Daoy (cell line): ENCODE measurements at places on chromosomes 5 and 9.

DNA sequence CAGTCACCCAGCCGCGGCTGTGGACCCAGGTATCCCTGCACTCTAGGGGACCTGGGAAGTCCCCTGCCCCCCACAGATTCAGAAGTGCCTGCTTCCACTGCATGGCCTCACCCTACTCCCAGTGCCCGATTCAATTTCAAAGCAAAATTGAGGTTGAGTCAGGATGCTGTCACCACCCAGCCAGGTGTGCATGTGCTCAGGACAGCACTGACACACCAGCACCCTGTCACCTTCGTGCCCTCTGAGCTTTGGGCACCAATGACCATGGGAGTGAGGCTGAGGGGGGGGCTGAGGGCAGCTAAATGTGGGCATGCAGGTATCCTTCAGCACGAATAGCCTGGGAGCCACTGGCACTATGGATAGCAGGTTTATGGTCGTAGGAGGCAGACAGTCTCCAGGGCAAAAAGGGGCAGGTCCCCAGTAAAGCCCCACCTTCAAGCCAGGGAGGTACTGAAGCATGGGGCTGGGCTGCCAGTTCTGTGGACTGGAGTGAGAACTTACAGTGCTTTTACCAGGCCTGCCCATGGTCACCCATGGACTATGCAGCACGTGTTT lies 1151.6 kb upstream of the CDH6 start:
- DNase-seq, result no peak

DNA sequence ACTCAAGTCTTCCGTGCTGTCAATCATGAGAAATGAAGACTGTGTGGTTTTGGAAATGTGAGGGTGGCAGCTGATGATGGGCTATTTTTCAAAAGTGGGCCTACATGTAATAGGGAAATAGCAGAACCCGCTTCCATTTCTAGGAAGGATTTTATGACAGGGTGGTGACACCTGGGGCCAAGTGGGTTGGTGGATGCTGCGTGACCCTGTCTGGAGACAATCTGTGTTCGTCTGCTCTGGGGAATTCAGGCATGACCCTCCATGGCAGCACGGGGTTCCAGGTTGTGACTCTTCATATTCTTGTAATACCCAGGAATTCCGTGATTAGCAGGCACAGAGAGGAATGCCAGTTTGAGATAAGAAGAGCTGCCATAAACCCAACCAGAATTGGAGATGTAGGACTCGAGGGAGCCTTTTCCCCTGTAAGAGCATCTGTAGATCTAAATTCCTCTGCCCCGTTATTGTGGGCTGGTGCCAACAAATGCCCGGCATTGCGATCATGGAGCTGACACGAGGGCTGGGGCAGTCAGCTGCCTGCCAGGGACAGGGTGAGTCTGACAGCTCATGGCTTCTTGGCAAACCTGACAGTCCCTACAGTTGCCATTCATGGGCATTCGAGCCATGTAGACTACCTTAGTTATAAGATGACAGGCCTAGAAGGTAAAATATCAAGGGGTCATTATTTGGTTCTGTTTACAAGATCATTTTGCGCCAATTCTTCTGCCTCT lies 279.7 kb downstream of the GADD45G start:
- no peak for DNase-seq

- DNase-seq, result peak; percentile 83
These were observed 47.1 kb upstream of the MATR3 start for GRCh38 chr5:139246394-139246793.

DNA sequence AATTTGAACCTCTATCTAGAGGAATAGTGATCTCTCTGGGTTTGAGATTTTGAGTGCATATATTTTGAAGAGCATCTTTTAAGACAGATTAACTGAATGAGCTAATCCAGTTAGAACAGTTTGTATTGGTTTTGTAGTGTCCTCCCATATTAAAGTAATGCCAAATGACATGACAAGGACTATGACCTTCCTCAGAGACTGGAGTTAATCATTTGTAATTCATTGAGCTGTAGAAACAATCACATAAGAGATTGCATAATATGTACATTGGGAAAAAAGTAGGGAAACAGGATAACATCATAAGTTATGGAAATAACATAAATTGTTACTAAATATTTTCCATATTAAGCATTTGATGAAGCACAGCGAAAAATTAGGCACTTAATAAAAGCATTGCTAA lies 45.8 kb upstream of the PRDM9 start:
- no peak for DNase-seq

GRCh38 chr9:73869264-73869663 lies 627.9 kb upstream of the RORB start:
- DNase-seq, result peak; percentile 91

DNA sequence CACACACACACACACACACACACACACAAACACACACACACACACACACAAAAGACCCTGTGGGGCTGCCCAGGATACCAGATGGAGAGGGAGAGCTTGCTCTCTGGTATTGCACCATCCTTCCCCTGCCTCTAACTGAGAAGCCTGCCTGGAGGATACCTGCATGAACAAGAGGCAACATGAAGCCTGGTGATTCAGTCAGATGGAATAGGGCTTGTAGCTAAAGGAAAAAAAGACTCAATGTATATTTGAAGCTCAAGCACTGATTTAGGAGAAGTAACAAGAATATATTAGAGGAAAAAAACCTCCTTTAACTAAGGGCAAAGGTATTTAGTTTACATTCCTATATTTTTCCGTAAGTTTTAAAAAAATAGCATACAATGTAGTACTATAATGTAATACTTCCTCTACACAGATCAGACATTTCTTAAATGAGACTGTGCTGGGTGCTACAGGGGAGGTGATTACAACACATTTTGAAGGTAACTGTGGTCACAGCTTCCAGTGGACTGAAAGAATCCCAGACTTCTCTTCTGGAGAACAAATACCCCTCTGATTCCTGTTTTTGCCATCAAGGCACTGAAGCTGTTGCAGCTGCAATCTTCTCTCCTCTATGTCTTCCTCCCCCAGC lies 169.3 kb downstream of the DCP2 start:
- DNase-seq, result no peak

- DNase-seq, result no peak
These were observed 3.0 kb downstream of the PKN3 start for GRCh38 chr9:128705051-128705965.

DNA sequence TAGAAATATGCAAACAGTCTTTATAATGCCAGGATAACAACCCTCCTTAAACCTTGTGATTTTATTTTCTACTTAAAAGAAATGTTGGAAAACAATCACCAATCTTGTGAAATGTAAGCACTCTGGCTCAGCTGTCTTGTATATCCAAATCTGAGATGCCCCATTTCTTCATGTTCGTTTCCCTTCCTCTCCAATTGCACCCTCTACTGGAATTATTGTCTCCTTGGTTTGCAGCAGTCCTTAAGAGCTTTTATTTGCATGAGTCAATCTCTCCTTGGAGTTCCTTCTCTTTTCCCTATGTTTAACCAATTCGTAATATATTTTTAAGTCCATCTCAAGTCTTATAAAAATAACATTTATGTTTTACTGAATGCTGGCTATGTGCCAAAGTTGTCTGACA lies 362.0 kb upstream of the CDH10 start:
- peak; percentile 34 for DNase-seq

DNA sequence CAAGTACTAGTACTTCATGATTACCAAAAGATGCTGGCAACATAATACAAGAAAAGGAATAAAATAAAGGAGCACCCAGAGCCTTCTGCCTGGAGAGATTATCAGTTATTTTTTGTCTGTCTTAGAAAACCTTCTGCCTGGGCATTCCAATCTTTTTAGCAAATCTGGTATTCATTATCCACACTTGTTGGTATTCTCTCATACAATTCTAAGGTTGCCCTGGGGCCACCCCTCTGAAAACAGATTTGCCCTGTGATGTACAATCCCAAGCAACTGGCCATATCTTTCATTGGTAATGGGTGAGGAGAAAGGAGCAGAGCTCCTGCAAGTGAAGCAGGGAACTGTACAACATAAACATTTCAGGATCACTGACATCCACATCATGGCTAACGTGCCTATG lies 47.8 kb downstream of the WDR41 start:
- DNase-seq, result no peak

DNA sequence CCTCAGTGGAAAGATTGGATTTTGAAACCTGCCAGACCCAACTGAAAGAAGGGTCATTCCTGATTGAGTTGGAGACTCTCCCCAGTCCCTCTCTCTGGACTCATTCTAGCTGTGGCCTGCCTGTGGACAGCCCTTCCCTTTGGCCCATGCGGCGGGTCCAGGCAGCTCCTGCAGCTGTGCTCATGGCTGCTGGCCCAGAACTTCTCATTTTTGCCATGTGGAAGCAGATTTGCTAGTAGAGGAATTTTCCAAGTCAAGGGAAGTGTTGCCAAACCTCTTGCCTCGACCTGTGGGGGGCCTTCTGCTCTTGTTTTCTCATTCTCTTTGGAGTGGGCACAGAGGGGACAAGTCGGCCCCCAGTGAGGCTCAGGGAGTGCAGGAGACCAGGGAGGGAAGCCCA lies 89.2 kb downstream of the ANKRD33B start:
- DNase-seq, result no peak

- peak; percentile 98 for DNase-seq
These were observed 193.6 kb downstream of the HSPA4 start for GRCh38 chr5:133245191-133246052.

- no peak for DNase-seq
These were observed 5.3 kb downstream of the FGF18 start for GRCh38 chr5:171424726-171425125.

GRCh38 chr9:99055384-99055783 lies 49.5 kb upstream of the TGFBR1 start:
- DNase-seq, result peak; percentile 60

DNA sequence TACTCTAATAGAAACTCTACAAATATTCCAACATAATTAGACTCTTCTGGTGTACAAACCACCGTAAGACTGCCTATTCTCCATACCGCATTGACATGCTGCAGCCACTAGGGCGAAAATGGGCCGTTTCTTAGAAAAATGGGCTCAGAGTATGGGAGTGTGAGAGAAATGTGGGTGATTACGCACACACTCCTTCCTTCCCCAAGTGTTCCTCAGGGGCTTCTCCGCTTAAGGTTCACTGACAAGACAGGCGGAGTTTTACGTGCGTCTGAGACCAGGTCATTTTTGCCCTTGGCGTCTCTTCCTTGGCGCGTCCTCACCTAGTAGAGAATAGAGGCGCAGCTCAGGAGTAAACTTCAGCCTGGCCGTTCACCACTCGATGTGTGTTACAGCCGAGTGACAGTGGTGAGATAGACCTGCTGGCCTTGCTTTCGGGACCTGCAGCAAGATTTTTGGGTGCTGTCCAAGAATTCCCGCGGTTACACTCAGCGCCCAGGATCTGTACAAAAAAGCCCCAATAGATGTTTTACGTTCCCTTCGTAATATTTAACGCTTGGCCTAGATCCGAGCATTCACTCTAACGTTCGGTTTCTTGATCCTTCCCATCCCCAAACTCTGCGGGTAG lies 1.8 kb upstream of the NTRK2 start:
- peak; percentile 62 for DNase-seq

- DNase-seq, result no peak
These were observed 167.7 kb upstream of the LHFPL2 start for GRCh38 chr5:78816143-78816765.

DNA sequence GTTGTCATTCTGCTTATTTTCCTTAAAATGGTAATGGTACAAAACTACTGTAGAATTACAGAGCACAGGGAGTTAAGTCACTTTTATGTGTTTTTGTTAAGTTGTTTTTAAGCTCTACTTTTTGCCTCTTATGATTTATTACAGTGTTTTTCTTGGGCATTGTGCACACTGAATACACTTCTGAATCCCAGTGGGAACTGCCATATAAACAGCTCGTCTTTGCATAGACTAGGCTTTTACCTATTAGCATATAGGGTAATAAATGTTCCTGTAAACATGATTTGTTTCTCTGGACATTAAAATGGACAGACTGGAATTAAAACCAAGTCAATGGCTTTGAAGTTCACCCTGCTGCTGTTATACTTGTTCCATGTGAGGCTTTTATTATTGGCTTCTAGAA lies 12.2 kb downstream of the KLF9 start:
- no peak for DNase-seq

GRCh38 chr5:25301836-25302235 lies 657.1 kb upstream of the CDH10 start:
- DNase-seq, result no peak

DNA sequence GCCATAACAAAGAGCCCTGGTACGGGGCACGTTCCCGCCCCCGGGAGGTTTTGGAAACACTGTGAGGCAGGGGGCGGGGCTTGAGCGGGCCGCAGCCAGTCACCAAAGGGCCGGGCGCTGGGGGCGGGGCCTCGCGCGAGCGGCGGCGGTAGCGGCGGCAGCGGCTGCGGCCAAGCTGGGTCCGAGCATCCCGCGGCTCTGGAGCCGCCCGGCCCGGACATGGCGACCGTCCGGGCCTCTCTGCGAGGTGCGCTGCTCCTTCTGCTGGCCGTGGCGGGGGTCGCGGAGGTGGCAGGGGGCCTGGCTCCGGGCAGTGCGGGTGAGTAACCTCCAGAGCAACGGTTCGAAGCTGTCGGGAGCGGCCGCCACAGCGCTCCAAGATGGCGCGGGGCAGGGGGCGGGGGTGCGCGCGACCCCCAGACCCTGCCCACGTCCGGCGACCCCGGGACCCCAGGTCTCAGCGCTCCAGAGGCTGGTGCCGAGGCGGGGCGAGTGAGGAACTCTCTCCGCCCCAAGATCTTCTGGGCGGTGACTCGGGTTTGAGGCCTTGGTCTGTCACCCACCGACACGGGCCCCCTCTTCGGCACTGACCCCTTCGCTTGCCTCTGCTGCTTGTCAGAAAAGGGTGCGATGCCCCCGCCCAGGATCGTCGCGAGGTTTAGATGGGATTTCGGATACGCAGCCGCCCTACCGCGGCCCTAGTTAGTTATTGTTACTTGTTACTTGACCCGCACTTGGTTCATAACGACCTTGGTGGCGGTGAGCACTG lies at the start of gene RECK:
Gene RECK (plus strand): TSS at position 134 of the 769 bp plus-strand sequence. CDS start 86 bp downstream, at position 220.
- DNase-seq, result peak; percentile 93

DNA sequence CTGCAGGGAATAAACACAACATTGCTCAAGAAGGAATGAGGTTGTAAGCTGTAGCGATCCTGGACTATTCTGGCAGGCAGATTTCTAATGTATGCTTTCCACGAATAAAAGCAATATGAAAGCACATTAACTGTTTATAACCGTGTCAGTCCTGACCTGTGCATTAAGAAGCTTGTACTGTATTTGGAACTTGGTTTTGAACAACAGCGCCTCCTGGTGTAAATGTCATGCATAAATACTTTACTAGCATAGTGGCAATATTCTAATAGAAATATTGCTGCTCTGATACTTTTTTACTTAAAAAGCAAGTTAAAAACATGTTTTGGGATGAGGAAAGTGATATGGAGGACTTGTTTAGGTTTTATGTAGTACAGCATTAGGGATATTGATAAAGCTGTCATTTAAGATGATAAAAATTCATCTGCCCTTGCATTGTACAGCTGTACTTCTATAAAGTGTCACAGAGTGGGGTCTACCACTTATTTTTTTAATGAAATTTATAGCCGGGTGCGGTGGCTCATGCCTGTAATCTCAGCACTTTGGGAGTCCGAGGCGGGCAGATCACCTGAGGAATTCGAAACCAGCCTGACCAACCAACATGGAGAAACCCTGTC lies 70.7 kb upstream of the GNE start:
- peak; percentile 64 for DNase-seq

GRCh38 chr5:80181618-80182211 lies 74.1 kb downstream of the SERINC5 start:
- DNase-seq, result peak; percentile 8

GRCh38 chr9:136851941-136852663 lies at the start of gene MAMDC4:
Gene MAMDC4, plus strand, starts transcription at chr9:136852346. Its CDS starts 71 bp downstream, at chr9:136852417.
- DNase-seq, result peak; percentile 5

- DNase-seq, result no peak
These were observed 216.0 kb downstream of the GABRG2 start for GRCh38 chr5:162283609-162284008.
